ENCODE measurements at places on chromosomes 7 and 10.

DNA sequence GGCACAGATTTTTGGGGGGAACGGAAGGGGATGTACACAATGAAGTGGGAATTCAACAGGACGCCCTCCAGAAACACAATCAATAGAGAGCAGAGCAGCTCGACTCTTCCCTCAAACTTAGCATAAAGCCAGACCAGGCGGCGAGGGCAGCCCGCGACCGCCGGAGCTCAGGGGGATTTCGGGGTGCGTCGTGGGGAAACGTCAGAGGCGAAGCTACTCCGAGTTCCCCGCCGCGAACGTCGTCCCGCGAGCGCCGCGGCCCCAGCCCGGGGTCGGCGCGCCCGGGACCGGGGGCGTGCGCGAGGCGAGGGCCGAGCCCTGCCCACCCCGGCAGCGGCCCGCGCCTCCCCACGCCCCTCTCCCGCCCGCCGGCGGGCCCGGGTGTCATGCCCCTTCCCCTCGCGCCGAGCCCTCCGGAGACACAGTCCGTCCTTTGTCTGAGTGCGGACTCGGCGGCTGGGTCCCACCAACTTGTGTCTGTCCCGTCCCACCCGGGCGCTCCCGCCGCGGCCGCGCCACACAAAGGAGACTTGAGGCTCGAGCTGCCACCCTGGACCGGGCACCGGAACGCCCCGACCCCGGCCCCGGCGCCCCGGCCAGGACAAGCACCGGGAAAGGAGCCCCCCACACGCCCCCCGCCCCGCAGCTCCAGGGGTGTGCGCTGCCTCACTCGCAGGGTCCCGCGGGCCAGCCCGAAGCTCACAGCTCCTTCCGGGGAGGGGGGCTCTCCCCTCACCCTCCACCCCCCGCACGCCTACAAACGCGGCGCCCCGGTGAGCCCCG lies 634 bp downstream of the EZH2 start:
- peak; percentile 45 for DNase-seq

GRCh38 chr10:12876266-12876665 lies 125.2 kb downstream of the CCDC3 start:
- no peak for DNase-seq

DNA sequence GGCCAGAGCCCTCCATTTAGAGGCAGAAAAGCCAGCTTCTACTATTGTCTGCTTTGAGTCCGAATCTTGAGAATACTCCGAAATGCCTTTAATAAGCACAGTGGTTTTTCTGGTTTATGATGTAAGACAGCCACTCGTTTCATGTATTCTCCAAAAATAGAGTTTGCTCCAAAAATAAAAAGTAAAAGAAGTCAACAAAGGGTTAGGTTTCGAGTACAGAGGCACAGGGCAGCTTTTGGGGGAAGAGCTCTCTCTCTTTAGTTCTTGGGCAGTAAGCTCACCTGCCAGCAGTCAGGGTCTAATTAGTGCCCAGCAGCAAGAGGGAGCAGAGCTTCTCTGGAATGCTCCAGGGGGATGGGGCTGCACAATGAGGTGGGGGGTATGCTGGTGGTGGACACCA lies 20.2 kb downstream of the CREB3L2 start:
- no peak for DNase-seq

GRCh38 chr10:44689368-44689767 lies 221.8 kb upstream of the TMEM72 start:
- no peak for DNase-seq

- DNase-seq: no peak
Measured at GRCh38 chr7:50317697-50318669, 13.5 kb downstream of the IKZF1 start.

DNA sequence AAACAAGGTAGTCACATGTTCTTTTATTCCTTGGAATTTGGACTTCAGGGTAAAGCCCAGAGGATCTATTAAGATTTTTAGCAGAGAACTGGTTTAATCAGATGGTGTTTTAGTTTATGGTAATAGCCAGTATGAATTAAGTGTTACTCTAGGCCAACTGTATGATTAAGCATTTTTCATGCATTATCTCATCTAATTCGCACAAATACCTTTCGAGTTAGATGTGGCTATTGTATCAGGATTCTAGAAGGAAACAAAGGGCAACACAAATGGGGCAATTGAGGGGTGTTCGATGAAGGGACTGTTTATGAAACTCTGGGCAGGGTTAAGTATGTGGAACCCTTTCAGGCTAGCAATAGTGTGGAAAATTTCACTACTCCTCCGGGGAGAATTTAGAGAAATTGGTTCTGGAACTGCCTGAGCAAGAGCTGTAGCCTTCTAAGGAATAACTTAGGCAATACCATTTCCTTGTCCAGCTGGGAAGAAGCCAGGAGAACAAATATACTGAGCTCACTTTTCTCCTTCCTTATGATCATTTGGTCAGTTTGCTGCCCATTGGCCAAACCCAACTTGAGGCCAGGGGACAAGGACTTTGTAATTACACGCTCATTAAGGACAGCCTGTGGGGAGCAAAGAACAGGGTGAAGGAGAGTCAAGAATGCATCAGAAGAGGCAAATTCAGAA lies 319.0 kb upstream of the FZD1 start:
- no peak for DNase-seq

- no peak for DNase-seq
Measured at GRCh38 chr7:158028290-158028941, 559.2 kb downstream of the PTPRN2 start.

DNA sequence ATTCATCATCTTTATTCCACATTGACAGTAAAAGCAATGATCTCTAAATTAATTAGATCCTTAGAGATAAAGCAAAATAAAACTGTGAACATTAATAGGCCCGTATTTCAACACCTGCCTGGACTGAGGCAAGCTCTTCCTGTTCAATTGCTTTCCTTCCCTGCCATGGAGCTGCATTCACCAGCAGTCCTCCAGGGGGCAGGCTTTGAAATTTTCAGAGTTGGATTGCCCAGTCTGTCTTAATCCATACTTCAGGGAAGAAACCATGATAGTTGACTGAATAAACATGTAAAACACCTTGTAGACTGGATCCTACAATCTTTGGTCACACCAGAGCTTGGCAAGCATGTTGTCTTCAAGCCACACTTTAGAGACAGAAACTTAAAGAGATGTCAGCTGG lies 936.6 kb downstream of the NRG3 start:
- DNase-seq: no peak

DNA sequence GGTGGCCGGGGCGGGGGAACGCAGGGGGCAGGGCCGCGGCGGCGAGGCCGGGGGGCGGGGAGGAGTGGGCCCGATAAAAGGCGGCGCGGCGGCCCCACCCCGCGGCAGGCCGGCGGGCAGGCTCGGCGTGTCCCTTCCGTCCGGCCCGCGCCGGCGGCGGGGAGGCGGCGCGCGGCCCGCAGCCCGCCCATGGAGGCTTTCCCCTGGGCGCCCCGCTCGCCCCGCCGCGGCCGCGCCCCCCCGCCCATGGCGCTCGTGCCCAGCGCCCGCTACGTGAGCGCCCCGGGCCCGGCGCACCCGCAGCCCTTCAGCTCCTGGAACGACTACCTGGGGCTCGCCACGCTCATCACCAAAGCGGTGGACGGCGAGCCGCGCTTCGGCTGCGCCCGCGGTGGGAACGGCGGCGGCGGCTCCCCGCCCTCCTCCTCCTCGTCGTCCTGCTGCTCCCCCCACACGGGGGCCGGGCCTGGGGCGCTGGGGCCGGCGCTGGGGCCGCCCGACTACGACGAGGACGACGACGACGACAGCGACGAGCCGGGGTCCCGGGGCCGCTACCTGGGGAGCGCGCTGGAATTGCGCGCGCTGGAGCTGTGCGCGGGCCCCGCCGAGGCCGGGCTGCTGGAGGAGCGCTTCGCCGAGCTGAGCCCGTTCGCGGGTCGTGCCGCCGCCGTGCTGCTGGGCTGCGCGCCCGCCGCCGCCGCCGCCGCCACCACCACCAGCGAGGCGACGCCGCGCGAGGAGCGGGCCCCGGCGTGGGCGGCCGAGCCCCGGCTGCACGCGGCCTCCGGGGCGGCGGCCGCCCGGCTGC lies at the start of gene NANOS1:
NANOS1 (plus strand) TSS at position 102 of the 808 bp plus-strand sequence; CDS start at position 190, 88 bp downstream.
- DNase-seq: no peak

- DNase-seq: no peak
Measured at GRCh38 chr7:30865821-30866220, 45.8 kb upstream of the AQP1 start.

GRCh38 chr10:113108194-113108835 lies 158.3 kb downstream of the TCF7L2 start:
- no peak for DNase-seq

- no peak for DNase-seq
Measured at GRCh38 chr10:69142983-69143382, 19.0 kb downstream of the VPS26A start.

DNA sequence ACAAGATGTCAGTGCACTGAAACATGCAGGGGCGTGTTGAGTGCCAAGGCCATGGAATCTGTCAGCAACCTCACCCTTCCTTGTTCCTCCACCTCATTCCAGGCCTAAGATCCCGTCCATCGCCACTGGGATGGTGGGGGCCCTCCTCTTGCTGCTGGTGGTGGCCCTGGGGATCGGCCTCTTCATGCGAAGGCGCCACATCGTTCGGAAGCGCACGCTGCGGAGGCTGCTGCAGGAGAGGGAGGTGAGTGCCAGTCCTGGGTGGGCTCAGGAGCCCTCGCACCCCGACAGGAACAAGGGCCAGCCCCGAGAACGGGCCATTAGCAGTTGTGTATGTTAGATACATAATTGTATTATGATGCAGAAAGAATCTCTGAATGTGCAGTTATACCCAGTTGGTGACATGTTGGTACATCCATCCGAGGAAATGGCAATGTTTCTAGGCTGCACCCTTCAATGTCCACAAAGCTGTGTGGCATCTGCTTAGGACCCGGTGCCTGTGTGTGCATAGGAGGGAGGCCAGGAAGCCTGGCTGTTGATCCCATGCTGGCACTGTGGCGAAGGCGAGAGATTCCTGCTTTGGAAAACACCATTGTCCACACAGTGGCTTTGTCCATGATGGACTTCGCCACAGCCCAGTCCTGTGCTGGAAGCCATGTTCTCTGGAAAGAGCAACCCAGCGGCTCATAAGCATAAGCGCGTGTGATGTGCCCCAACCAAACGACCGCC lies 154.2 kb downstream of the EGFR start:
- no peak for DNase-seq

DNA sequence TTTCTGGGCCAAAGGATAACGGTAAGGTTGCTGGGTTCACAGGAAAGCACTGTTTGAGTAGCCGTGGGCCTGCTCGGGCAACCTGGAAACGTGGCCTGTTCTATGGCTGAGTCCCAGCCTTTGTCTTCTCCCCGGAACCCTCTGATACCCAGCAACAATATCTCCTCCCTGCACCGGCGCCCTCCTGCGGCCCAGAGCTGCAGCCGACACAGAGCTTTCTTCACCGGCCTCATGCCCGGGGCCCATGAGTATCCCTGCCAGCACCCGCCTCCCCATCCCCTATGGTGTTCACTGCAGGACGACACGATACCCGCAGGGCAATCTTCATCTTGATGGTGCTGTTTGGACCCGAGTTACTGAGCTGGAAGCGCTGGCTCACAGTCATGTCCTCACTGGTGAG lies 38.6 kb upstream of the NCAPG2 start:
- no peak for DNase-seq

GRCh38 chr7:94971051-94971867 lies 63.9 kb downstream of the PPP1R9A start:
- no peak for DNase-seq

GRCh38 chr7:29843726-29844125 lies 37.4 kb downstream of the WIPF3 start:
- DNase-seq: no peak

- no peak for DNase-seq
Measured at GRCh38 chr10:94146746-94147145, 153.0 kb downstream of the PLCE1 start.

DNA sequence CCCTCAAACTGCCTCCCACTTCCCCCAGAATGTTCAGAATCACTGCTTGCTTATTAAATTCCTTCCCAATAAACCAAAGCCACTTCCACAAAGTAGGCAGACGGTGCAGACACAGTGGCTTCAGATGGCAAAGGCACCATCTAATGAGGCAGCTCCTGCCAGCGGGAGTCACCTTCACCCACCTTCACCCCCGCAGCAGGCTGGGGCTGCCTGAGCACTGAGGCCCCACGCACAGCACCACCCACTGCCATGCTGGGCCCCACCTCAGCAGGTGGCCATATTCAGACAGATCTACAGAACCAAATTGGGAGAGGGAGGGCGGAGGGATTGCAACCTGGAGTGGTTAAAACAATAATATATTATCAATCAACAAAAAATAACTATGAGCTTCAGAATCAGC lies 118.5 kb downstream of the GRID1 start:
- no peak for DNase-seq

DNA sequence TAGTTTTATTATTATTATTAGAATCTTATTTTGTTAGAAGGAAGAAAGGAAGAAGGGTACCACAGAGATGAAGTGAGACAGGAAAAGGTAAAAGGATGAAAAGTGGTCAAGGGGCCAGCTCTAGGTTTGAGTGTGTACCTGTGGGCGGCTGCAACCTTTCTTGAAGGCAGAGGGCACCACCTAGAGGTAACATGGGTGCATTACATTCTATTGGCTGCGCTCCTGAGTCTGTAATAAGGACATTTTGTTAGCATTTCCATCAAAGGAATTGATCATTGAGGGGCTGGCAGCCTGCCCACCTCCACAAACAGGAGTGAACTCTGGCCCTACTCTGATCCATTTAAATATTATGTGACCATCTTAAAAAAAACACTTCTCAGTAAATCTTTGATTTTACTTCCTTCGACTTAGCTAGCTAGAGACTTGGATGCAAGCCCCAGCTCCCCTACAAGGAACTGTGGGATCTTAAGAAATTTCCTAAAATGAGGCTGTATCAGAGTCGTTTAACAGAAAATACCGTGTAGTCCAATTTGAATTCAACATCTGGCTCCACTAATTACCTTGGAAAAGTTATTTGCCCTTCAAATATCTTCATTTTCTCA lies 610.4 kb downstream of the IPMK start:
- no peak for DNase-seq

DNA sequence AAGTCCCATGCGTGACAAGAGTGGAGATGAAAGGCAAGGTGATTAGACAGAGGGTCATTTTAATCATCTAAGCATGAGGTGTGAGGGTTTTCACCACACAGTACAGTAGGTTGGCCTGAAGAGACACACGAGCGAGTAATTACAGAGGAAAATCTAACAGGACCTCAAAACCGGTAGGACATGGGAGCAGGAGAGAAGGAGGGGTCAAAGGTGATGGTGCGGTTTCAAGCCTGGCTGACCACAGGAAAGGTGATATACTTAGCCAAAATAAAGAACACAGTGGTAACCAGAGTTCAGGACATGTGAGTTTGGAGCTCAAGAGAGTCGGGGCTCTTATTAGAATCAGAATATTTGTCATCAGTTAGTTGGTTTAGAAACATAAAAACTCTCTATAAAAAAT lies 20.0 kb downstream of the GLI3 start:
- DNase-seq: no peak

- DNase-seq: no peak
Measured at GRCh38 chr10:36118314-36118713, 476.2 kb upstream of the FZD8 start.

DNA sequence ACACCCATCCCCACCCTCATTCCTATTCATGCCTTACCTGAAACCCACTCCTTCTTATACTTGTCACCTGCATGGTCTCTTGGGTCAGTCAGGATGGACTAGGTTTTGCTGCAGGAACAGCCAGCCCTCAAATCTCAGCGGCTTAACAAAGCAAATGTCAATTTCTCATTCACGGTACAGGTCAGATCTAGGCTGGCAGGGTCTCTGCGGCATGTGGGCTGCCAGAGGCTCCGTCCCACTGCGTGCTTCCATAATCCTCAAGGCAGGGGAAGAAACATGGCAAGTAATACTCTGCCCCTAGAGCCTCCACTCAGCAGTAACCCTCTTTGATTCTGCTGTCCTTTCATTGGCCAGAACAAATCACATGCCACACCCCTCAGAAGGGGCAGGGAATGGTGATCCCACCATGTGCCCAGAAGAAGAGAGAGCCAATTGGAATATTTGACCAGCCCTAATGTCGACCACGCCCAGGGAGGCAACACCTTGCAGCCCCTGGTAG lies 114.9 kb upstream of the ZMIZ1 start:
- no peak for DNase-seq

Data from central memory CD8-positive, alpha-beta T cell (primary cell).